ENCODE measurements at places on chromosomes 3 and 15.
A peak's percentile ranks its signal among the peaks of the same experiment; 100 is the strongest.

GRCh38 chr15:85625856-85626255, 168.9 kb downstream of the KLHL25 start:
- no peak for DNase-seq

GRCh38 chr3:59809710-59810444, 760.1 kb upstream of the CFAP20DC start:
- peak; percentile 22 for DNase-seq

DNA sequence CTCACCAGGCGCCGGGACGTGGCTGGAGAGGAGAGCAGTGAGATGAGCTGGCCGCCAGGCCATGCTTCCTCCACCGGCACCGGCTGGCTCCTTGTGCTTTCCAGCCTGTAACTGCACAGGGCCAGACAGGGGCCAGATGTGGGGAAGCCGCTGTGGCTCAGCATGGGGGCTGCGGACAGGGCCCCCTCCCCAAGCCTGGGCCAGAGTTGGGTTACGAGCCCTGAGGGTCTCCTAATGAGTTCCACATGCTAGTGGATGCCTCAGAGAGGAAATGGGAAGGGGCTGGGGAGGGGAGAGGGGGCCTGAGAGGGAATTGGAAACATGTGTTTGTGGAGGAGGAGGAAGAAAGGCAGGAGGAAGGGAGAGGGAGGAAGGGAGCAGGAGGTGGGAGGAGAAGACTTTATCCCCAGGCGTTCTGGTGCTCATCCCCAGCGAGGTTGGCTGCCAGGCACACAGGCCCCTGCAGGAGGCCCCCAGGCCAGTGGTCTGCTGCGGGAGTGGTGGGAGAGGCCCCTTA, 11.7 kb upstream of the DUSP7 start:
- no peak for DNase-seq

DNA sequence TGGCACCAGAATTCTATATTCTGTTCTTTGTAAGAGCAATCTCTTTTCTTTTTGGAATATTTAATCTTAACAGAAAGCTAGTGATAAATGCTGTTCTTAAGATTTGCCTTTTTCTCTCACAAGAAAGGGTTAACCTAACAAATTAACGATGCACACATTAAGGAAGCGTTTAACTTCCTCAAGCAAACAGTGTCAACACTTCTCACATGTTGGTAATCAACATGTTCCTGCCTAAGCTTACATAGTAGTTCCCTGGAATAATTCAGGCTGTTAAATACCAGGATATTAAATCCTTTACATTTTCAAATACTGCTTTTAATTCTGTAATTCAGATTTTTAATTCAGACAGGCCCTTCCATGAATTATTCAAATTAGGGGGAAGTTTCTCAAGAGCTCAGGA, 67.4 kb upstream of the RPL35A start:
- DNase-seq, result no peak

GRCh38 chr3:12884186-12884680, 42.9 kb upstream of the RPL32 start:
- DNase-seq, result no peak

- no peak for DNase-seq
These were observed 91.7 kb downstream of the APBA2 start for GRCh38 chr15:28977377-28978010.

DNA sequence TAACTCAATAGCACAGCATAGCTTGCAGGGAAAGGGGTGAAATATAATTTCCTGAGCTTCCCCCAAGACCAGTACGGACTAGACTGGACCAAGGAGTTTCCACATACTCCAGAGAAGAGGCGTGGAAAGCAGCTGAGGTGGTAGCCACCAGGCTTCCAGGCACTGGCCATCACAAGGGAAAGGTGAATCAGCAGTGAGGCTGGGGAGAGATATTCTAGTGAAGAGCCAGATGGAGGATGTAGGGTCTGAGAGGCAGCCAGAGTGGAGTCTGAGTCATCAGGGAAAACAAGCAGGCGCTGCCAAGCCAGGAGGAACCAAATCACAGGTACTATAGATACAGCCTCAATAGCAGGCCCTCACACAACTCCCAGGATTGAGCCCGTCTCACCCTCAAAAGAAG, 9.6 kb upstream of the RASA2 start:
- DNase-seq, result no peak
